T follicular helper cell (primary cell): ENCODE measurements at places on chromosomes 7 and 10.
A peak's percentile ranks its signal among the peaks of the same experiment; 100 is the strongest.

GRCh38 chr7:77944183-77945182 is 145.9 kb downstream of the PHTF2 start:
- no peak for DNase-seq

DNA sequence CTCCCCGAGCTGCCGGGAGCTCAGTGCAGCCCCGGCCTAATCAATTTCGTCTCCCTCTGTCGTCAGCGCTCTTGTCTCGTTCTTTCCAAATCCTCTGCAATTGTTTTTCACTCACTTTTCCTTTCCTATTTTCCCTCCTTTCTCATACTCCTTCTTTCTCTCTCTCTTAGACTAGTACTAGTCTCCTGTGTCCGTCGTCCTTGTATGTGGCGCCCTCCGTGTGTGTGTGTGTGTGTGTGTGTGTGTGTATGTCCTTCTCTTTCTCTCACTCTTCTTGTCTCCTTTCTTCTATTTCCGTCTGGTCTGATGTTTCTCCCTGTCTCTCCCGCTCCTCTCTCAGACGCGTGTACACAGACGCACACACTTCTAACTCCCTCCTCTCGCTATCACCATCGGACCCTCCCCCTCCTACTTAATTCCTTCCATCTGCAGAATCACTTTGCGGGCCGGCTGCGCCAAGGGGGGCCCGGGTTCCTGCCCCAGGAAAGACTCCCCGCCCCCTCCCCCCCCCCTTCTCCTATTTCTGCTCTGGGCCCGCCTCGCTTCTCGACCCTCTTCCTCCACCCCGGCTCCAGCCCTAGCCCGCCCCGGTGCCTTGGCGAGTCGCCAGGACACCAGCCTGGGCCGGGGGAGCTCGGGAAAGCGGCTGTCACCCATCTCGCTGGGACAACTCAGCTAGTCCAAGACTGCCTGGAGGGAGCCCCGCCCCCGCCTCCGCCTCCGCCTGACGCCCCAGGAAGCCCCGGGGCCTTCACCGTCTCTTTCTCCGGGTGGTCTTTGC is 743 bp upstream of the ZCCHC24 start:
- peak; percentile 24 for DNase-seq

DNA sequence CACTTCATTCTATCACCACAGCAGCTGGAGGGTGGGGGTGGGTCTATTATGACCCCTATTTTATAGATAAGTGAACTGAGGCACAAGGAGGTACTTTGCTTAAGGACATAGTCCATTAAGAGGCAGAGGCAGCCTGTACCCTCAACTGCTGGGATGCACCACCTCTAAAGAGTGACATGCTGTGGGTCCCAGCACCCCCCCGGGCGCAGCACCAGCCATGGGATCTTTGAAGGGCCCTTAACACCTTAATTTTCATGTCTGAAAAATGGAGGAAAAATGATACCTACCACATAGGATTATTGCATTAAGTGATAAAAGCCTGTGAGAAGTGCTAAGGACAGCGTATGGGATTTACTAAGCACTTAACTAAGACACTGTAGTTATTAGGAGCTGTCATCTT is 15.4 kb downstream of the ADCYAP1R1 start:
- DNase-seq, result no peak

DNA sequence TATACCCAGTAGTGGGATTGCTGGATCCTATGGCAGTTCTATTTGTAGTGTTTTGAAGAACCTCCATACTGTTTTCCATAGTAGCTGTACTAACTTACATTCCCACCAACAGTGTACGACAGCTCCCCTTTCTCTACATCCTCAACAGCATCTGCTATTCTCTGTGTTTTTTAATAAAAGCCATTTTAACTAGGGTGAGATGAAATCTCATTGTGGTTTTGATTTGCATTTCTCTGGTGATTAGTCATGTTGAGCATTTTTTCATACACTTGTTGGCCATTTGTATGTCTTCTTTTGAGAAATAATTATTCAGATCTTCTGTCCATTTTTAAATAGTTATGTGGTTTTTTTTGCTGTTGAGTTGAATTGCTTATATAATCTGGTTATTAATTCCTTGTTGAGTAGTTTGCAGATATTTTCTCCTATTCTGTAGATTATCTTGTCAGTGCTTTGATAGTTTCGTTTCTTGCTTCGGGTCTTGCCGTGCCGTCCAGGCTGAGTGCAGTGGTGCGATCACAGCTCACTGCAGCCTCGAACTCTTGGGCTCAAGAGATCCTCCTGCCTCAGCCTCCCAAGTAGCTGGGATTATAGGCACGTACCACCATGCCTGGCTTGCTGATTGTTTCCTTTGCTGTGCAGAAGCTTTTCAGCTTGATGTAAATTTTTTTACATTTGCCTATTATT is 12.0 kb downstream of the MTG1 start:
- no peak for DNase-seq

- no peak for DNase-seq
Measured at GRCh38 chr10:22737587-22737986, 23.2 kb upstream of the PIP4K2A start.

DNA sequence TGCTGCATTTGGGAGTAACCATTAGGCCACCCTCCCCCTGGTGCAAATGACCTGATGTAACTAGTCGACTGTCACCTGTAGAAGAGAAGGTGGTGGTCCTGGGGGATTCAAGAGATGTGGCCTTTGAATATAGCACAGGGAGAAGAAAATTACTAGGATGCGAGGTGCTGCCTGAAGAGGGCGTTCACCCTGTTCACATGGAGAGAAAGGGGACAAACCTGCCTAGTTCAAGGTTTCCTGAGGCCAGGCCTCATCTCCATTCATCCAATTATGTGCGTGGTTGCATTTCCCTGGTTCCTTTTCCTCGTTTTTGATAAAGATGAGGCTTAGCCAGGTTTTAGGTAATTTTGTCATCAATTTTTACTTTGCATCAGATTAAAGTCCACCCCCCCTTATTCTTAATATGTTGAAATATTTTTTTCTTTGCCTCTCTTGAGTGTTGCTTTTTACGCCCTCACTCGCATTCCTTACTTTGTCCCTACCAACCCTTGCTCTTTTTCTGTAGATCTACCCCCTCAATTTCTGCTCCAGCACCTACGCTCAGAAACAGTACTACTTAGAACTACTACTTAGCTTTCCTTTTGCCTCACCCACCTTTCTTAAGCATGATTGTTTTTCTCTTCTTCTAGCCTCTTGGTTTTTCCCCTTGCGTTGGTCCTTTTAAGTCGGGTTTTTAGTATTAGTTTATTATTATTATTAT is 13.7 kb downstream of the CLCN1 start:
- no peak for DNase-seq

DNA sequence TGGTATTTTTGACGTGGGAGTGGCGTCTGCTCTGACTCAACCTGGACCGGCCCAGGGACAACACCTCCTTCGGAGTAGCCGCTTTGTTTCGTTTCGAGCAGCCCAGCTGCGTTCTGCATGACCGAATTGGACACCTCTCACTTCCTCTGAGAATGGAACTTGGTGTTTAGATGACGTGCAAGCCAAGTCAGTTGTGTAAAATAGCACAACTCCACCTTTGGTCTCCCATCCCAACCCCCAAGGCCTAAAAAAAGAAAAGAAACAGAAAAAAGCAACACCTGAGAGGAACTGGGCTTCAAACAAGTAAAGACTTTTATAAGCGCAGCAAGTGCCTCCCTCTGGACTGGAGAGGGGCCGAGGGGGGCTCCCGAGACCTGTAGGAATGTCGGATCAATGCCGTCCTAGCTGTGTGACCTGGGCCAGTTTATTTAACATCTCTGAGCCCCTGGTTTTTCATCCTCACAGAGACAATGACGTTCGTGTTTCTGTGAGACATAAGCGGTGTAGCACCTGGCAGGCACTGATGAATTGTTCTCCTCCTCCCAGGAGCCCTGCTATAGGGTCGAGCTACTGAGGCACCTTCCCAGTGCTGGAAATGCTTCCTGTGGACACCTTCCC is 52.0 kb upstream of the SMNDC1 start:
- peak; percentile 60 for DNase-seq

DNA sequence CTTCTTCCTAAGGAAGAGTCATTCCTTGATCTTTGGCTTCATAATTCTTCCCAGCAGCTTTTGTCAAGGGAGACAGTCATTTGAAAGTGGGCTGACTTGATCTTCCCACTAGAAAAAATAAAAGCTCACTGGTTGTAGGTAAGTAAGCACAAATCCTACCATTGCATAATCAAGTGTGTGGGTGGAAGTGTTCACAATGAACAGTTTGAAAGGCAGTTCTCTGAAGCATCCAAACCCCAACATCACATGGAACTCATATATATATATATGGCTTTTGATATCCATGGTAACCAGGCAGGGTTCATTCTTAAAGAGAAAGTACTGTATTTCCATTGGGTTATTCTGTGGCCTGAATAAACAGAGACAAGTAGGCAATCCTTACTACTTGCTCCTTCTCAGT is 51.6 kb downstream of the ARMH3 start:
- no peak for DNase-seq

GRCh38 chr10:75028748-75029147 is 82.7 kb upstream of the SAMD8 start:
- DNase-seq, result no peak

DNA sequence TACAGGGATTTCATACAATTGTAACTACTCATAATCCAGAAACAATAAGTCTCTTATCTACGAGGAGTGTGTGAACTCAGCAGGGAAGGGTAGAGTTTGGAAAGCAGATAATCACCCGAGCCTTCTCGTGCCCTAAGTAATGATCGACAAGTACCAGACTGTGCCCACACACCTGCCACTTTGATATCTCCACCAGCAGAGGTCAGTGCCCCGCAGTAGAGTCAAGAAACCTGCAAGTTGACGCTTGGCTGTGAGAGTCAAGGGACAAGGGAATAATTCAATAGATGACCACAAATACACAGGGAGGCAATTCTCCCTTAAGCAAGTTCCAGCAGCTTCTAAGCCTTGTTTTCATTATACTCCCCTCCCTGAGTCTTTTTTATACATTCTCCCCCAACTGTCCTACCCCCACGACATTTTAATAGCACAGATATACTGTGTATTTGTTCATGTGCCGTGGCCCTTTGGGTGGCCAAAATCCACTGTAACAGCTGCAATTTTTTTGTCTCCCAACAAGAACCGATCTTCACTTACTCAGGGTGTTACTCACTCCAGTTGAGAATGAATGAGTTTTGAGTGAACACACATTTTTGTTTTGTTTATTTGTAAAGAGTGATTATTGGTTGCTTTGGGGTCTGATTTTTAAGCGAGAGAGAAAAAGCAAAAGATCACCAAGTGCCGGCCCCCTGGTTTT is 106.9 kb upstream of the RHEB start:
- no peak for DNase-seq

- no peak for DNase-seq
Measured at GRCh38 chr7:2080060-2080387, 152.7 kb downstream of the MAD1L1 start.

GRCh38 chr7:138913783-138914182 is 67.4 kb downstream of the KIAA1549 start:
- DNase-seq, result no peak

- DNase-seq, result no peak
Measured at GRCh38 chr10:79353726-79354125, 6.5 kb downstream of the PPIF start.

DNA sequence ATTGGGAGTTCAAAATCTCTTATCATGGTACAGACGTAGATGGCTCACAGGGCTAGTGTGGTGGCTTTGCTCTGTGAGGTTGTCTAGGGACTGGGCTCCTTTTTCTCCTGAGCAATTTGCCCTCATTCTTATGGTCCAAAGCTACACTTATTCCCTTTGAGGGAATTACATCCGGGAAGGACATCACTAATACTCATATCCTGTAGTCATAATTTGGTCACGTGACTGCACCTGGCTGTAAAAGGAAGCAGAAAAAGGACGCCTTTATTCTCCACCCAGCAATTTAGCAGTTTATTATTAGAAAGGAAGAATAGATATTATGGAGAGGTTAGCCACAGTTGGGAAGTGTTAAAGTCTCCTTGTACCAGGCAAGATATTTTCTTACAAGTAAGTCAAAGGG is 28.1 kb downstream of the ARID5B start:
- DNase-seq, result no peak

- no peak for DNase-seq
Measured at GRCh38 chr7:101783381-101784181, 33.8 kb upstream of the CUX1 start.

DNA sequence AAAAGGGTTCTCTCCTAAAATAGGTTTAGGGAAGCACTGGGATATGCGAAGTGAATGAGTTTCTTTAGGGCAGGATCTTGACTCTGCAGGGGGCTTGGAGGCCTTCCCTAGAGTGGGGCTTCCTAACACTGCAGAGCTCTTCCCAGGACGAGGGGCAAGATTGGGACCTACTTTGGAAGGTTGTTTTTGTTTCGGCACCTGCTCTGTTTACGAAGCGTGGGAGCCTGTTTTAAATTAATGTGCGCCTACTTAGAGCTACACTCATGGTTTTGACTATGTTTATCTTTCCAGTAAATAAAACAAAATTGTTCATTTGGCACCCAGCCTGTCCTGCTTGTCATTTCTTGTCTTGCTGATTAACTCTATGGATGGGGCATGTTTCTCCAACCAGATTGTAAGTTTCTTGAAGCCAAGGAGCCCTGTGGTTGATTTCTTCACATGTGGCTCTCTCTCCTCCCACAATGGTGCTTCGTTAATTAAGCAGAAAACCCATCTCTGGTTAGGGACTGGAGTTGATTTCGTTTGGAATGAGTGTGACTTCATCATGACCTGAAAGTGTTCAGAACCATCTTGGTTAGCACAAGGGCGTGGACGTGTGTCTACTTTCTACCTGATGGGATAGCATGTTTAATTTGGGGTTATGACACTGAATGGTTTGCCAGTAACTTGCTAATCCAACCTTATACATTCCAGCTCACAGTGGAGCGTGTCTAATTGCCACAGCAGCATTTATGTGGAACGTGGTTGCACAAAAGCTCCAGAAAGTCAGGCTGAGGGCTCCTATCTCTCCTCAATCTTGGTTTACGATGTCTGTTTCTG is 98.1 kb downstream of the TCF7L2 start:
- DNase-seq, result no peak

DNA sequence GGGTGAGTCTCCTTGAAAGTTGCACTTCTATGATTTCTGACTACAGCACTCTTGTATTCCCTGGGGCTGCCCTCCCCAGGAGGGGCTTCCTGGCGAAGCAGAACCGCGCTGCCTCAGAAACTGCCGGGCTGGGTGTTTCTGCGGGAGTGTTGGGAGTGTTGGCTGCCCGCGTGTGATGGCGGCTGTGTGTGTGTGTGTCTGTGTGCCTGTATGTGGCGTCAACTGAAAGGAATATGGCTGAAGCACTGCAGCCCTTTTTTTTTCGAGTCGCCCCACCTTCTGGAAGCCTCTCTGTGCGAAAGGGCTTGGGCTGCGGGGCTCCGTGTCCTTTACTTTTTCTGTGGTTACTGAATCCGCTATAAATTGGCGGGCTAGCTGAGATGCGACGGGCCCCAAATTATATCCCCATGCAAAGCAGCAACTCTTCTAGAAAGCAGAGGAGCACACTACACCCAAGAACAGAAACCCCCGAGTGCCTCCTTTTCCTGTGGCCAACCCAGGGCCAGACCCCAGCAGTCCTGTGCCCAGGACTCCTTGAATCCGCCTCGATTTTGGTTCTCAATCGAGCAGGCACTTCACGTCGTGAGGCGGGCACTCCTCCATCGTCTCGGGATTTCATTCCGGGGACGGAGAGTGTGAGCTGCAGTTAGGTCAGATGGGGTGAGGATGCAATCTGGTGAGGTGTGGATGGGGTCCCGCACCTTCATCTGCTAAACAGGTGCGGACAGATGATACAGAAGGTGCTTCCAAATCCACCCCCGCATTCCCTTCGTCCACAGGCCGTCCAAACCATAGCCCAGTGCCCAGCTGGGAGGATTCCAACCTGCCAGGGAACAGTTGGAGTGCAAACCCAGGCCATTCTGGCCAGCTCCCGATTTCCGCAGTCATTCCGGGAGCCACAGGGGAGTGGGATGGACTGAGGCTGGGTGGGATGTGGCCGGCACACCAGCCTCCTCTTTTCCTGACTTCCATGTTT is 22.5 kb upstream of the ZNF273 start:
- DNase-seq, result no peak

GRCh38 chr10:26437637-26438461 is at the start of gene APBB1IP:
Gene APBB1IP, plus strand, starts transcription at chr10:26438341. Its CDS starts 53,986 bp downstream, at chr10:26492327.
- DNase-seq, result peak; percentile 15
